Glomerular endothelial cell (primary cell): ENCODE measurements at places on chromosomes 11 and 22. TPM values are rescaled to one million over a fixed set of nuclear protein-coding genes. Genes with fewer than 3 reads are reported as not detected.

Gene HTR3B
- not detected in 2 replicates for total RNA-seq

Gene MMP3
- not detected in 2 replicates for total RNA-seq

Gene EHF
- total RNA-seq, result not detected in 2 replicates

Gene IGLL1
- total RNA-seq, result not detected in 2 replicates

Gene SHANK3
- total RNA-seq, result 51.9 and 103 TPM in 2 replicates

Gene YPEL4
- 0.24 and 0.41 TPM in 2 replicates for total RNA-seq

Gene DLG2
- 0.18 and 0.63 TPM in 2 replicates for total RNA-seq

Gene BAIAP2L2
- 0.24 and 0.93 TPM in 2 replicates for total RNA-seq

Gene CARNS1
- 0.10 and 0.18 TPM in 2 replicates for total RNA-seq

Gene CHST1
- 42.1 and 258 TPM in 2 replicates for total RNA-seq

Gene TTLL12
- 35.8 and 55.0 TPM in 2 replicates for total RNA-seq

Gene GRIK4
- 0.06 and 0.10 TPM in 2 replicates for total RNA-seq

Gene LRRC10B
- total RNA-seq, result 0.18 TPM in 1 of 2 replicates, not detected in the other

Gene NPTXR
- 1.1 and 3.7 TPM in 2 replicates for total RNA-seq

Gene RTL10
- 46.6 and 65.5 TPM in 2 replicates for total RNA-seq

Gene NRXN2
- not detected in 2 replicates for total RNA-seq

Gene APOA5
- total RNA-seq, result not detected in 2 replicates

Gene LRP5
- total RNA-seq, result 39.3 and 72.2 TPM in 2 replicates

Gene C11orf16
- total RNA-seq, result not detected in 2 replicates

Gene RPS13
- 955 and 1,483 TPM in 2 replicates for total RNA-seq

Gene OSBPL5
- 37.5 and 41.1 TPM in 2 replicates for total RNA-seq

Gene B3GAT1
- total RNA-seq, result not detected in 2 replicates

Gene OR10D3
- total RNA-seq, result not detected in 2 replicates

Gene CRACR2B
- total RNA-seq, result 13.5 and 19.4 TPM in 2 replicates

Gene FADS2
- total RNA-seq, result 208 and 219 TPM in 2 replicates

Gene FXYD6
- 16.4 and 20.0 TPM in 2 replicates for total RNA-seq

Gene GAL3ST1
- total RNA-seq, result 0.19 TPM in 1 of 2 replicates, not detected in the other

Gene TPBGL
- total RNA-seq, result 1.3 and 1.6 TPM in 2 replicates

Gene B4GALNT4
- total RNA-seq, result 4.7 and 5.3 TPM in 2 replicates

Gene JAML
- not detected in 2 replicates for total RNA-seq

Gene PRODH
- total RNA-seq, result 1.0 TPM in 1 of 2 replicates, not detected in the other
